Stimulated activated CD4-positive, alpha-beta T cell treated with anti-CD3 and anti-CD28 coated beads, TNF-alpha, amount 100 ng/mL, for 24 hours (primary cell): ENCODE measurements at places on chromosomes 11 and 22.

DNA sequence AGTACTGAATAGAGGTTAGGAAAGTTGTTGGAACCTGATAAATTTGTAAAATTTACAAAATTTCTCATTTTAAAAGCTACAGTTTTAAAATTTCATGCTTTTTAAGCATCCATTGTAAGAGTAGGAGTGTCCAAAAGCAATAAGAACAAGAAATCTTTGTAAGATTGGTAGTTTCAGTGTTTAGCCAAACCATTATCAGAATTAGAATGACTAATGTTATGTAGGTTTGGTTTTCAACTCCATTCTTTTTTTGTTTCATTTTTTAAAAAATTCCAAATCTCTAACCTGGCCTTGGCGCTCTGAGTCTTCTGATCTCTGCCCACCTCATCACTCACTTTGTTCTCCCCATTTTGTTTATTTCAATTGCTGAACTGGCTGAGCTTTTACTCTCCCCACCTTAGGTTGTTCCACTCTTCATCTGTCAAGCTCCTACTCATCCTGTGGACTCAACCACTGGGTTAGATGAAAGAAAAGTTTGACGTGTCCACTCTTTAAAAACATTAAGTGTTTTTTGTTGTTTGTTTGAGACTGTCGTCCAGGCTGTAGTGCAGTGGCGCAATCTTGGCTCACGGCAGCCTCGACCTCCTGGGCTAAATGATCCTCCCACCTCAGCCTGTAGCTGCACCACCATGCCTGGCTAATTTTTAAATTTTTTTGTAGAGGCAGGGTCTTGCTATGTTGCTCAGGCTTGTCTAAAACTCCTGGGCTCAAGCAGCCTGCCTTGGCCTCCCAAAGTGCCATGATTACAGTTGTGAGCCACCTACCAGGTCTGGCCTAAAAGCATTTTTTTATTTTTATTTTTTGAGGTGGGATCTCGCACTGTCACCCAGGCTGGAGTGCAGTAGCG is 14.0 kb downstream of the EP300 start:
- no peak for DNase-seq

GRCh38 chr11:117658809-117659208 is 138.2 kb downstream of the DSCAML1 start:
- no peak for DNase-seq

GRCh38 chr11:70079691-70080090 is 1.6 kb downstream of the ANO1 start:
- no peak for DNase-seq

GRCh38 chr22:20530368-20531153 is 23.2 kb downstream of the MED15 start:
- DNase-seq = no peak

GRCh38 chr11:1257366-1257765 is 34.5 kb downstream of the MUC5B start:
- no peak for DNase-seq

- no peak for DNase-seq
Observed at GRCh38 chr22:48899523-48900326, 927.9 kb downstream of the BRD1 start.

DNA sequence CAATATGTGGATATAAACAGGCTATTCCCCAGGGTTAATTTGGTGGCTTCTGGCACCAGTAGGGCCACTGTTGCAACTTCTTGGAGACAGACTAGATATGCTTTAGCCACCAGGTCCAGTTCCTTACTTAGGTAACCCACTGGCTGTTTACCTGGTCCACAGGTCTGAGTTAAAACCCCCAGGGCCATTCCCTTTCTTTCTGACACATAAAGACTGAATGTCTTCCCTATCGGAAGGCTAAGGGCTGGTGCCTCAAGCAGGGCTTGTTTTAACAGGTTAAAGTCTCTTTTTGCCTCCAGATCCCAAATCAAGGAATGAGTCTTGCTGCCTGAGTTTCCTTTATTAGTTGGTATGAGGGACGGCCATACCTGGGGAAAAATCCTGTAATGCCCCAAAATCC is 1052.7 kb upstream of the CNTN5 start:
- DNase-seq = no peak

GRCh38 chr22:47698906-47699305 is 936.5 kb downstream of the TBC1D22A start:
- DNase-seq = no peak

- DNase-seq = peak; percentile 29
Observed at GRCh38 chr11:17991783-17992433, 20.9 kb downstream of the SERGEF start.

- peak; percentile 85 for DNase-seq
Observed at GRCh38 chr11:118251858-118252652, at the start of gene MPZL3. TSS of gene MPZL3 (minus strand) at chr11:118252365. CDS start at chr11:118252294, 71 bp downstream.

DNA sequence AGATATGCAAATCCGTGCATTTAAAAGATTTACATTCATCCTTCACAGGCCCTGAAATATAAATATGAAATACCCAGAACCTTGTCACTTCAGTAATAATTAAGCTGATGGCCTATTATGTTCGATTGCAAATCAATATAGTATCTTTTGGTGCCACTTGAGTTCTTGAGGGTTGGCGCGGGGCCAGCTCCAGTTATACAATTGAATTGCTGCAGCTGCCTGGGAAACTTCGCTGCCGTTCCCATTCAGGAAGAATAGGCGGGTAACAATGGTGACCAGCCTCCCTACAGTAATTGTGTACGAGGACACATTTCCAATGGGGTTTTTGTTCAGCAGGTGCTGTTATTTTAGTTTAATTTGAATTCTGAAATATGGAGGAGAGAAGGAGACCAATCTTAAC is 451.2 kb downstream of the INSC start:
- no peak for DNase-seq

GRCh38 chr22:37819105-37819433 is 4.1 kb upstream of the GALR3 start:
- DNase-seq = no peak

- DNase-seq = no peak
Observed at GRCh38 chr11:124514131-124514530, 29.3 kb downstream of the OR8B12 start.

GRCh38 chr22:47059701-47060161 is 297.3 kb downstream of the TBC1D22A start:
- no peak for DNase-seq

DNA sequence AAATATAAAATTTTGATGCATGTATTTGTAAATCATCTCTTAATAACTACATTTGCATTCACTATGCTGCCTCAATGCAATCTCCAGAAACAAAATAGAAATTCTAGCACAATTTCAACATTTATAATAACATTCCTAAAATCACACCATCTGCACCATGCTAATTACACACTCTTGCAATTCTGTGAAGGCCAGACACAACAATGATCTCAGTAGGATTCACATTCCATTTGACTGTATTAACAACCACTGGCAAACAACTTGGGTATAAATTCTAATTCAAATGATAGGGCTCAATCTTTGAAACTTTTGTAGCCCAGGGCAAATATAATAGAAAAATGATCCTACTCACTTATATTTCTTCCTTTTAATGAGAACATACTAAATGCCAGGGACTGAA is 25.9 kb downstream of the RAB6A start:
- DNase-seq = no peak

DNA sequence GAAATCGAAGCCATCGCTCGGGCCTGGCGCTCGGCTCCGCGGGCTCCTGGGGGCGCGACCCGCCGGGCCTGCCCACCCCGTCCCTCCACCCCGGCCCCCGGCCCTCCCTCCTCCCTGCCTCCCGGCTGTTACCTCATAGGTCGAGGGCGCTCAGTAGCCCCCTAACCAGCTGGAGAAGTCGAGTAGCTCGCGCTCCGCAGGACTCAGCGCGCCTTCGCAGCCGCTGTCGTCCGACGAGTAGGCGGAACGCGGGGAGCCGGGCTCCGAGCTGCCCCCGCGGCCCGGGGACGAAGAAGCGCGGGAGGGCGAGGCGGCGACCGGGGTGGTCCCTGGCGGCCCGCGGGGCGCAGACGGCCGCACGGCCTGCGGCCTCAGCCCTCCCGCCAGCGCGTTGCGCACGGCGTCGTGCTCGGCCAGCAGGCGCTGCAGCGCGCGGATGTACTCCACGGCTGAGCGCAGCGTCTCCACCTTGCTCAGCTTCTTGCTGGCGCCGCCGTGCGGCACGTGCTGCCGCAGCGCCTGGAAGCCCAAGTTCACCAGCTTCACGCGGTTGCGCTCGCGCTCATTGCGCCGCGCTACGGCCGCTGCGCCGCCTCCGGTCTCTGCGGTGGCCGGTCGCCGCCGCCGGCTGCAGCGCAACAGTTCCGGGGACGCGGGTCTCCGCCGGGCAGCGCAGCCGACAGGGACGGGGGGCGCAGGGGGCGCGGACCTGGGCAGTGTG is 627 bp downstream of the ASCL2 start:
- peak; percentile 34 for DNase-seq

DNA sequence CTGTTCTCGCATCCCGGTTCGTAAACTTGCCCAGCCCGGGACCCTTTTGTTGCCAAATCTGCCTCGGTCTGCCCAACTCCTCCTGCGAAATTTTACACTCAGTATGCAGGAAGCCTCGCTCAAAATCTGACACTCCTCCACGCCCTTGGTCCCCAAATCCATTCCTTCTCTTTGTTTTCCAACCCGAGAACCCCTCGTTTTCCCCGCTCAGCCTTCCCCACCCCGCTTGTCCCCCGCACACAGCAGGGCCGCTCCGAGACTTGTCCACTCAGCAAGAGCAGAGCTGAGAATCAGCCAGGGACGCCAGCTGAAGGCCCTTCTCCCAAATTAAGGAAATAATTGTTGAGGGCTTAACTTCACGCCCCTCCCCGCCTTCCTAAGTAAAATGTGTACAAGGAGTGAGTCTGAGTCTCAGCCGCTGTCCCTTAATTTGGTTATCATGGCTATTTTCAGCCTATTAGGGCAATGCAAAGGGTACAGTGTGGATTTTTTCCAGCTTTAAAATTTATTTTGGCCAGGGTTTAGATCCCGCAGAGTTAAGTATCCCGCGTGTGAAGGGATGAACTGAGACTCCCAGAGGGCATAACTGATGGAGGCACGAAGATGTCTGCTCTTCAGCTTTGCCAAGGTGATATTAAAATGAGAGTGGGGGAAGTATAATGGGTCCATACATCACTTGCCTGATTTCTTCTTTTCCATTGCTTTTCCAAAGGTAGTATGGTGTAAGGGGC is 581 bp upstream of the FBXO3 start:
- DNase-seq = no peak

DNA sequence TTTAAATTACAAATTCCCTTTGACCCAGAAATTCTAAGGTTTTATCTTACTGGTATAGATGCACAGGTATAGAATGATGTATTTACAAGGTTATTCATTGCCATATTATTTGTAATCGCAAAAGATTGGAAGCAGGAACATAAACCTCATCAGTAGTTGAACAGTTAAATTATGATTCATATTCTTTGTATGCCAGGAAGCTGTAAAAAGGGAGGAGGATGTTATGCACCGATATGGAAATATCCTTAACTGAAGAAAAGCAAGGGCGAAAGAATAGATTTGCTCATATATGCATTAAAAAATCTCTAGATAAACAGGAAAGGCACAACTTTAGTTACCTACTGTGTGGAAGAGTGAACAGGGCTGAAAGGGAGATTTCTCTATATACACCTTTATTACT is 36.7 kb downstream of the PPFIA1 start:
- no peak for DNase-seq

DNA sequence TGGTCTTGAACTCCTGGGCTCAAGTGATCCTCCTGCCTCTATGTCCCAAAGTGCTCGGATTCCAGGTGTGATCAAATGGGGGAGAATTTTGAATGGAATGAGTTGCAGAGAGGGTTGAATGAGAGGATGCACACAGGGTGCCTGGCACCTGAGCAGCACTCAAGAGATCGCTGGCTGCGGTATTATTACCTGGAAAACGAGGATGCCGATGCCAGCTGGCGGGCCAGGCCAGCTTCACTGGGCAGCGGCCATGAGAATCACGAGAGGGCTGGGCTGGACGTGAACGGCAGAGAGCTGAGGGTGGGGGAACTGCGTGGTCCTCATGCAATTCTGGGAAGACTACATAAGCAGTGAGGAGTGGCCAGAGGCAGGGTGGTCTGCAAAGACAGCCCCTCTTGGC is 2.9 kb downstream of the MGAT3 start:
- no peak for DNase-seq

DNA sequence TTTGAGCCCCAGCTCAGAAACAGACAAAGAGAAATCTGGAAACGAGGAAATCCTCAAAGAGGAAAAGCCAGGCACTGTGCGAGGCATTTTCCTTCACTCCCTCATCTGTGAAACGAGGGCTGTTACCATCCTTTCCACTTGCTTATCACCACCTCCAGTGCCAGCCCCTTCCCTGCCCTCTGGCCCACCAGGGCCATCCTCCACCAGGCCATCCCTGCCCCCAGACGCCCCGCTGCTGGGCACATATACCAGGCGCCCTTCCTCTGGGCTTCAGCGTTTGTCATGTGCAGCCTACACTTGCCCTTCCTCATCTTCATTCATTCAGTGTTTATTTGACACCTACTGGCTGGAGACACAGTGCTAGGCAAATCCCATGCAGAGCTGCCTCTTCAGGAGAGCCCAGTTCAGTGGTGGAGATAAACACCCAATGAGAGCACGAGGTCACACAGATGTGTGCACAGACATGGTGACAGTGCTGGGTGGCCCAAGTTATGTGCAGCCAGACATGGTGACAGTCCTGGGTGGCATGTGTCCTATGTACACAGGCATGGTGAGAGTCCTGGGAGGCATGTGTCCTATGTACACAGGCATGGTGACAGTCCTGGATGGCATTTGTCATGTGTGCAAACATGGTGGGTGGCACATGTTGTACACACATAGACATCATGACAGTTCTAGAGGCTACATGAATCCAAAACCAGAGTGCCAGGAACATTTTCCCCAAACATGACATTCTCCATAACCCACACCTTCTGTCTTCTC is 9.7 kb downstream of the SPTBN2 start:
- DNase-seq = no peak

DNA sequence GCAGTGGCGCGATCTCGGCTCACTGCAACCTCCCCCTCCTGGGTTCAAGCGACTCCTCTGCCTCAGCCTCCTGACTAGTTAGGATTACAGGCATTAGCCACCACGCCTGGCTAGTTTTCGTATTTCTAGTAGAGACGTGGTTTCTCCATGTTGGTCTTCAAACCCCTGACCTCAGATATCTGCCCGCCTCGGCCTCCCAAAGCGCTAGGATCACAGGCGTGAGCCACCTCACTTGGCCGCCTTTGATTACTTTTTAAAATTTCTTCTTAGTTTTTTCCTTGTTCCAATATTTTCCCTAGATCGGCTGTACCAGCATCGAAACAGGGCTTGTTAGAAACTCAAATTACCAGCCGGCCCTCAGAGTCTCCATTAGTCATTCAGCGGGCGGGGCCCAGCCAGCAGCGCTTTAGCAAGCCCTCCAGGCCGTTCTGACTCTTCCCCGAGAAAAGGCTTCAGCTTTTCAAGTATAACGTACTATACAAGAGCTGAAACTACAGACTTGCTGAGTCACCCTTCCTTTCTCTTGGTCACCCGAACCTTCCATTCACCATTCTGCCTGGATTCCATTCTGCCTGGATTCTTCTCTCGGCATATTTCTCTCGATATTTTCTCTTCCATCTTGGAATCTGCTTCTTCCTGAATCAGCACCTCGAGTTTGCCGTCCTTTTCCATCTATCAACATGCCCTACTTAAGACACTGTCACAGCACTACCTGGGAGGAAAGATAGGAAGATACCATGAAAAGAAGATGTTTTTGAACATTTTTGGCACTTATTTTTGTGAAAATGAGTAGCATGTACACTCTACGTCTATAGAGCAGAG is 6.7 kb upstream of the CAPRIN1 start:
- DNase-seq = peak; percentile 20
